Activated CD4-positive, alpha-beta T cell treated with anti-CD3 and anti-CD28 coated beads for 1 hour (primary cell): ENCODE measurements at places on chromosomes 1 and 21.

GRCh38 chr21:29538115-29538514 lies 239.4 kb downstream of the BACH1 start:
- DNase-seq: no peak

DNA sequence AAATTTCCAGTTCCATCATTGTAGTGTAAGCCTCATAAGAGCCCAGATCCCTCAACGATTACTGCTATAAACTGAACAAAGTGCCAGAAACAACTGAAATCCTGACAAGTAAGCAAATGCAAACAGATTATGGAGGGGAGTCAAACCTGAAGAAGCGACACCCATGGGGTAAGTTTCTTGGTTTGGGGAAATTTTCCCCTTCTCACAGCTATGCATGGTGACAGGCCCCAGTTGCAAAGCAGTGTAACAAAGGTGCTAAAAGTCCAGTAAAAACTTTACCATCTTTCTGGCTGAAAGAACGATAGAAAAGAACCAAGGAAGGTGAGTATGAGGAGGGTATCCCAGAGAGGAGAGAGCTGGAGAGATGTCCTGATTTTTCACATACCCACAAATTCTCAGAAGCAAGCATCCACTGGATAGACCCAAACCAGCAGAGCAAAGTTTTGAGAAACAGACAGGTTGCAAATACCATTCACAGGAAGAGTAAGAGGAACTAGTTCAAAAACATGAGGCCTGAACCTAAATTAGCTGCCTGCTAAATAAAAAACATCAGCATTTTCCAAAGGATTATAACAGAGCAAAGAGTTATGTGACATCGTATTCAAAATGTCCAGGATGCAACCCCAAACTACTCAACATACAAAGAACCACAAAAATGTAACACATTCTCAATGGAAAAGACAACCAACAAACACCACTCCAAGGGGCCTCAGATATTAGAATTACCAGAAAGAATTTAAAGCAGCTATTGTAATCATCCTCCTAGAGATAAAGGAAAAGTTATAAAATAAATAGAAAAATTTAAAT lies 14.5 kb downstream of the SCYL3 start:
- DNase-seq: no peak

DNA sequence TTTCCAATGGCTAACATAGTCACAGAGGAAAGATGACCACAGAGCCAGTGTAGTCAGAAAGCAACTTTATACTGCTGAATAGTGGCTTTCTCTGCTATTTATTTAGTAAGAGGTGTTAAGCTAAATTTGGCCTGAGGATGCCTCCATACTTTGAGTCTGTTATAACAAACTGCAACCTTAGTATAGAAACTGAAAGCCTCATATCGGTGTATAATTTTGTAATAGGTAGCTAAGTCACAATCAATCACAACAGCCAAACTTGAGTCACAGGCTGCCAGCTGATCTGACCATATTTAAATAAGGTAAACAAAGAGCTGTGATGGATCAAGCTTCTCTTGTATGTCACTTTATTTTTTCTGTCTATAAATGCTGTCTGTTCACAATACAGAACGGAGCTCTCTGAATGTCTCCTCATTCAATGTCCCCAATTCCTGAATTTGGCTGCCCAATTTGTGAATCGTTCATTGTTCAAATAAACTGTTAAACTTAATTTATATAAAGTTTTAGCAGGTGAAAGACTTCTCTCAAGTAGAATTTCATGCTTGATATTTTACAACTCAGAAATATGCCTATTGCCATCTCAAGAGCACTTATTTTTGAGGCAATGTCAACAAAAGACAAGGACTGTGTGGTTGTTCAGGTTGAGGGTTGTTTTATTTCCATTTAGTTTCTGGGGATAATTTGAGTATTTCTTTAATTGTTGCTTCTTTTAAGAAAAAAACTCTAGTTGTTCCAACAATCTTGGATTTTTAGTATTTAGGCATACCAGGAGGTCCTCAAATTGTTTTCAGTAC lies 339.7 kb upstream of the B3GALT2 start:
- DNase-seq: no peak

- DNase-seq: no peak
Measured at GRCh38 chr1:84297546-84298244, 3.8 kb upstream of the SAMD13 start.

DNA sequence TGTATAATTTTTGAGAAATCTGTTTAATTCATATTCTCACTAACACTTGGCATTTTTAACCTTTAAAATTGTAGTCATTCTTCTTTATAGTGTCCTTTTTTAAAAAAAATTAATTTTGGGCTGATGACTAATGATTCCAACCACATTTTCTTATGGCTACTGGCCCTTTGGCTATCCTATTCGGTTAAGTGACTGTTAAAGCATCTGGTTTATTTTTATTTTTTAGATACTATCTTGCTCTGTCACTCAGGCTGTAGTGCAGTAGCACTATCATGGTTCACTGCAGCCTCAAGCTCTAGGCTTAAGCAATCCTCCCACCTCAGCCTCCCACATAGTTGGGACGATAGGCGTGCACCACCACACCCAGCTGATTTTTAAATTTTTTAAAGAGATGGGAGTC lies 723.2 kb upstream of the CXADR start:
- no peak for DNase-seq

- DNase-seq: no peak
Measured at GRCh38 chr1:91806769-91807700, 78.9 kb downstream of the TGFBR3 start.

GRCh38 chr1:203668401-203668800 lies 41.8 kb downstream of the ATP2B4 start:
- no peak for DNase-seq

DNA sequence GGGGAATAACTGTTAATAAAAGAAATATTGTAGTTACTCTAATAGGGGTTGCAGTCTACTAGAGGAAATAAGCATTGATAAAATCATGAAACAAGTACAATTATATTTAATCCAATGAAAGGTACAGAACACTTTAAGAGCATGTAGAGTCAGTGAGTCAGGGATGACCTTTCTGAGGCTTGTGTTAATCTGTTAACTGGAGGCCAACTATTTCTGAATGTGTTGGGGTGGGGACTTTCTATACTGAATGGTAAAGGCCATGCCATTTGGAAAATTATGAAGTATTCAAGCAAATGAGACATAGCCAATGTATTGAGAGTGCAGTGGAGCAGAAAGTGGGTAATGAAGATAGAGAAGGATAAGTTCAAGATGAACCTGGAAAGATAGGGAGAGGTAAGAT lies 646.2 kb downstream of the ADGRL2 start:
- no peak for DNase-seq

GRCh38 chr21:17501107-17502006 lies 11.5 kb upstream of the CXADR start:
- DNase-seq: no peak

DNA sequence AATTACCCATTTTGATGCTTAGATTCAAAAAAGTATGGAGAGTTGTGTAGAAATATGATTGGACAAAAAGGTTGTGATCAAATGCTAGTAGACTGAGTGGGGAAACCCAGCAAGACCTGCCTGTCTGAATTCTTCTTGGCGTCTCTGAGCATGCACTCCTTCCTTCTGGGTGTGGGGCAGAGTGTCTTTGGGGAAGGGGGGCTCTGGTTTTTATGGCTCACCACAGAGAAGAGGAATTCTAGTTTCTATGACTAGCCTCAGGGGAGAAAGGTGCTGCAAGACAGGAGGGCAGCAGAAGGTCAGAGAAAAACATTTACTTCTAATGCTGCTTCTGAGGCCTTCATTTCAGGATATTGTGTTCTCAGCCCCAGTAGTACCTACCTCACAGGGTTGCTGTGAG lies 33.9 kb upstream of the PIGC start:
- no peak for DNase-seq

GRCh38 chr1:203322500-203323179 lies 17.3 kb downstream of the BTG2 start:
- no peak for DNase-seq

DNA sequence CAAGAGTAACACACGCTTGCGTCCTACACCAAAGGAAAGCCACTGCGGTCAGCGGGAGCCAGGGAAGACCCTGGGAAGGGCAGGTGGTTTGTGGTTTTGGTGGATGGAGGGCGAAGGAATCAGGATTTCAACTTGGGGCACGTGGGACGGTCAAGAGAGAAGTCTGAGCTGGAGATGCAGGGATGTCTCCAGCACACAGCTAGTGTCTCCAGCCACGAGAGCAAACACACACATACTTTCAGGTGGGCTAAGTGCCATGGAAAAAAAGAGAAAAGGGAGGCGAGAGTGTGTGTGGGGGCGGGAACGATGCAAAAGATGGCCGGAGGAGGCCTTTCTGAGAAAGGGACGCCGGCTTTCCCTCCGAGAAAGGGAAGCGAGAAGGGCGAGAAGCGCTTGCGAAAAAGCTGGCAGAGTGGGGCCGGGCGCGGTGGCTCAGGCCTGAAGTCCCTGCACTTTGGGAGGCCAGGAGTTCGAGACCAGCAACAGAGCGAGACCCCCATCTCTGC lies 1.4 kb upstream of the SRRM1 start:
- no peak for DNase-seq

DNA sequence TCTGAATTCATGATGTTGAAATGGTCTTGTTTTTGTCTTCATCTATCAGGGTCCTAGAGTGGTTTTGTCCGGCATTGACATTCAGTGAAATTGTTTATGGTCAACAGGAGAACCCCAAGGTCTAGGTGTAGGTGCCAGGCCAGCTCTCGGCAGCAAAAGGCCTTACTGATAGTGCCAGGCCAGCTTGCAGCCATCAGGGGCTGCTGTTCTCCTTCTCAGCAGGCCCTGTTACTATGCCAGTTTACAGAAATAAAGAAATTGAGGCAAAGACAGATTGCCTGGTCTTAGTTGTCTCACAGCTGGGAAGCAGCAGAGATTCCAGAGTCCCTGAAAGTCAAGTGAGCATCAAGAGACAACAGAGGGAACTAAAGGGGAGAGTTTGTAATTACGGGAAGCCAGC lies 12.0 kb downstream of the HMGB4 start:
- DNase-seq: no peak

DNA sequence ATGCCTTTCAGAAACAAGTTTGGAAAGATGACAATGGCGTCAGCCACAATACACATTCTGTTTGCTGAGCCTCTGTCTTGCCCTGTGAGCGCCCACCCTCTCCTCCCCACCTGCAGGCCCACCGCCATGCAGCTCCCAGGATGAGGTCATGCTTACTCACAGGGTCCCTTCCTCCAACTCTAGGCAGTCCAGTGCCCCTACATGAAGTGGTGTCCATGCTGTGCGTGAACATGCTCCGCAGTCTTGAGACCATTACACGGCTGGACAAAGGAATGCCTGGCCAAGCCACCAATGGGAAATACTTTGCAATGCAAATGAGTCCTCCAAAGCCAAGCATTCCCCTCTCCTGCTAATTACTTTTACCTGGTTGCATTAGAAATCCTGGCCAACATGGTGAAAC lies 92.2 kb downstream of the CD58 start:
- DNase-seq: no peak

DNA sequence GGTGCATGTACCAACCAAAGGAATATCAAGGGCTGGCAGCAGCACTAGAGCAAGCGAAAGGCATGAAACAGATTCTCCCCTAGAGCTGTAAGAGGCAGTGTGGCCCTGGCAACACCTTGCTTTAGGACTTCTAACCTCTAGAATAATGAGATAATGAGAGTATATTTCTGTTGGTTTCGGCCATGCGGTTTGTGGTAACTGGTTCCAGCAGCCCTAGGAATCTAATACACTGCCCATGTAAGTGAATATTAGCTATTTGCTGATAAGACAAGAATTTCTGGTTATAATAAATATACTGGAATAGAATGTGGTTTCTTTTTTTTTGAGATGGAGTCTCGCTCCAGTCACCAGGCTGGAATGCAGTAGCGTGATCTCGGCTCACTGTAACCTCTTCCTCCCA lies 199.4 kb downstream of the GABPA start:
- no peak for DNase-seq
